ENCODE measurements at places on chromosomes 4 and X.

DNA sequence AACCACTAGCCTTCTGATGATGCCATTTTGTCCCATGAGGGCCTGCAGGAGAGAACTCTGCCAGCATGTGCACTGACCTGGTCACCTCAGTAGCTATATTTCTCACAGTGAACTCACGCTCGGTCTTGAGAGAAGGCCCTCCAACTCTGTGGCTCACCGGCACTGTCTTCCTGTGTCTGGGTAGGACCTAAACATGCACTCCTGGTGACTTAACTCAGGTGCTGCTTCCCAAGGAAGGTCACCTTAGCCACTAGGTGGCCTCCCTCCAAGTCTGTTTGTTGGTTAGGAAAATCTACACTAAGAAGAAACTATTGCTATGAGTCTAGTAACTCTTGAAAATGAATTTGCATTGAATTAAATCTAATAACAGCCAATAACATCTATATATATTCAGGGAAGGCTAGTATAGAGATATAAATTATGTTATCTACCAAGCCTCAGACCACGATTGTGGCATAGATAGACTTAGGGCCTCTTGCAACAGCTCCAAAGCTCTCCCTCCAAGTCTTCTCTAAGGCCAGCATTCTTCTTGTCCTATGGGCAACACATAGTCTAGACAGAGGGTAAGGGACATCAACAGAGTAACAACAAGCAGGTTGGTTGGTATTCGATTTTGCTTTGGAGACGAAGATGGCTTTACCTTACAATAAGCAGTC is 24.7 kb downstream of the TLR10 start:
- no peak for DNase-seq

GRCh38 chr4:147794787-147795413 is 63.0 kb downstream of the ARHGAP10 start:
- no peak for DNase-seq

- DNase-seq, result no peak
These were observed 34.2 kb downstream of the CLDN22 start for GRCh38 chr4:183285886-183286285.

GRCh38 chr4:169089004-169089403 is 78.9 kb upstream of the CBR4 start:
- DNase-seq, result no peak

DNA sequence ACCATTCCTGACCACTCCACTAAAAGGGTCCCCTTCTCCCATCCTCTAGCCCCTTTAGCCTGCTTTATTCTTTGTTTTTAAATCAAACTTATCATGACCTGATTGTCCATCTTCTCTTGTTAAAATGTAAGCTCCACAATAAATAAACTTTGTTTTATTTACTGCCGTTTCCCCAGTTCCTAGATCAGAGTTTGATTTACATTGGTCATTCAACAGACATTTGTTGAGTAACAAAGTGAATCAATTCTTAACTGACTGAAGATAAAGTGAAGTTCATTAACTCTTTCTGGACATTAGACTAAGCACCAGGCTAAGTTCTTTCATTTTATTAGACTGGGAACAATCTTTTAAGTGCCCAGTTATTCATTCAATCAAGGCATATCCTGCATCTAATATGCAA is 263.2 kb upstream of the FTHL17 start:
- no peak for DNase-seq

DNA sequence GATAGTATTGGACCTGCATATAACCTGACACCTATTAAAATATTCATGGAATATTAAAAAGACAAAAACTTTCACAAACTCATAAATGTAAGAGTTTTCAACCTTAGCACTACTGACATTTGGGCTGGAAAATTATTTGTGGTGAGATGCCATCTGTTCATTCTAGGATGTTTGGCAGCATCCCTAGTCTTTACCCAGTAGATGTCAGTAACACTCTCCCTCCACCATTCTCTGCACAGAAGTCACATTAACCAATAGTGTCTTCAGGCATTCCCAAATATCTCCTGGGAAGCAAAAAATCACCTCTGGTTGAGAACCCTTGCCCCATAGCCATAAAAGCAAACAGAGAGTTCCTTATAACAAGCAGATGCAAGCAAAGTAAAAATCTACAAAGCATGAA is 41.4 kb upstream of the NDST4 start:
- DNase-seq, result no peak

GRCh38 chr4:23369331-23369730 is 520.5 kb downstream of the PPARGC1A start:
- no peak for DNase-seq

DNA sequence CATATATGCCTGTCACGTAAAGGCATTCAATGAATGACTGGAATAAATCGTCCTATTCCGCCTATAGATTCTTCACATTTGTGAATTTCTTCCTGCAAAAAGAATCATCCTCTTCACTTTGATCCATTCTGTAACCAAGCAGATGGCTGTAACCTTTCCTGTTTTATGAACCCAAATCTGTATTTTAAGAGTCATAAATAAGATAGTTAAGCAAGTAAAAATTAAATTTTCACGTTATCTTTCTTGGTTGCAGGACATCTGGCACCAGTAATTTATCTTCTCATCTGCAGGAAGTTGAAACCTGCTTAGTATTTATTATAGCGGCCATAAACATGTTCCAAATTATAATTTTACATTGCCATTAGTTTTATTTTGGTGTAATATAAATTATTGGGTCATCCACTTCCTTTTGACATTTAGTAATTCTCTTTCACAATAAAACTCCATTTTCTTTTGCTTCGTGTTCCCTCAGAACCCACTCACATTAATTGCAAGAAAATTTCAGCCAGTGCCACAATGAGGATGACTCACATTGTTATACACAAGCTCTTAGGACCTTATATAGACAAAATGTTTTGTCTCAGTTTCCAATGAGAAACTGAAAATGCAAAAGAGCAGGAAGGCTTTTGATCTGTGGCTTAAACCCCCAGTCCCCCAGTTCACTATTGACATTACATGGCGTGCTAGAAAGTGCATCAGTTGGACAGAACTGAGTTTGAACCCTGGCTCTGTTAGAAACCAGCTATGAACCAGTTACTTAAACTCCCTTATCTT is 51.1 kb downstream of the TMEM156 start:
- DNase-seq, result no peak

DNA sequence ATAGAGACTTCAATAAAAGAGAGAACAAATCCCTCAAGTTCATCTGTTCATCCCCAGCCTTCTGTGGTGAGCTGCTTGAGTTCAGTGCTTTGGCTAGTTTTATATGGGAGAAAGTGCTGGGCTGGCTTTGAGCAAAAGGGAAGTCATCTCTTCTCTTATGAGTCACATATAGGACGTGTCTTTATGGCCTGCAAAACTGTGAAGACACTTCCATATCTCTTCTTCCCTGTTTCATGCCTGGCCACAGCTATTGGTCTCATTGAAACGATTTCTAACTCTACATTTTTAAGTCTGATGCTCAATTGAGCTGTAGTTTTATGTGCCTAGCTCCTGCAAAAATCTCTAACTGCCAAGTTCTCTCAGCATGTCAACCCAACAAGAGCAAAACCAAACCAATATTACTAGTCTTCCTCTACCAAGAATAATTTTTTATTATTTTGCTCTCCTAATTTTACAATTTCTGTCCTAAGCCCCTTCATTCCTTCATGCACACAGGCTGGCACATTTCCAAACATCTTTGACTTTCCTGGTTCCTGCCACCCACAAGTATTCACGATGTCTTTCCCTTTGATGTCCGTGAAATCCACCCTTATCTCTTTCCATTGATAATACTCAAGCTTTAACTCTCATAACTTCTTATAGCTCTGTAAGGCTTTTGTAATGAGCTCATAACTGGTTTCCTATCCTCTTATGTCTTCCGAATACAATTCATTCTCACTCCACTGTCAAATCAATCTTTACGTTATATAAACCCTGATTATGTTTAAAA is 165.3 kb downstream of the BTC start:
- DNase-seq, result no peak

DNA sequence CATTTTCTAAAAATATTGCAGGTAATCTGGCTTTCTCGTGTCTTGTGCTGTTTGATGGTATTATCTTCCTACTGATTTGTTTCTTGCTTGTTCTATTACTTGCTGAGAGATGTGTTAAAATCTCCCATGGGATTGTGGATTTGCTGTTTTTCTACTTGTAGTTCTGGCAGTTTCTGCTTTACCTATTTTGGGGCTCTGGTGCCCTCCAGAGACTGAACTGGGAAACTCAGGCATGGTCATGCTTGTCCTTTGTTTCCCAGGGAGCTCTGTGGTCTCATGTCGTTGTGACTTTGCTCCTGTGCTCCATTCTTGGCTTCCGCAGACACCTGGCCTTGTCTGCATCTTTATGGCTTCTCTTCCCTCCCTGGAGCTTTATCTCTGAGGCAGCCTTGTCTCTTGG is 39.5 kb downstream of the NSD2 start:
- peak; percentile 14 for DNase-seq

DNA sequence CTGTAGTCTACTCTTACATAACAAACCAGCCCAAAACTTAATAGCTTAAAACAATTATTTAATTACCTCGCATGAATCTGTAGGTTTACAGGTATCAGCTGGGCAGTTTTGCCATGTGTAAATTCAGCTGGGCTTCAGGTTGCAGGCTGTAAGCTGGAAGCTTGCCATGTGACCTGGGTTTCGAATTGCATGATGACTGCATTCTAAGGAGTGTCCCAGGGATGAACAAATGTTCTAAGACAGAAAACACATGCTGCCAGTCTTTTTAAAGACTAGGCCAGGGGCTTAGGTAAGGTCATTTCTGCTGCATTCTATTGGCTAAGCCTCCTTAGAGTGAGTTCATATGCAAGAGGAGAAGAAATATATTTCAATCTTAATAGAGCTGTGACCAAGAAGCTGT is 44.8 kb downstream of the GRIA2 start:
- no peak for DNase-seq

DNA sequence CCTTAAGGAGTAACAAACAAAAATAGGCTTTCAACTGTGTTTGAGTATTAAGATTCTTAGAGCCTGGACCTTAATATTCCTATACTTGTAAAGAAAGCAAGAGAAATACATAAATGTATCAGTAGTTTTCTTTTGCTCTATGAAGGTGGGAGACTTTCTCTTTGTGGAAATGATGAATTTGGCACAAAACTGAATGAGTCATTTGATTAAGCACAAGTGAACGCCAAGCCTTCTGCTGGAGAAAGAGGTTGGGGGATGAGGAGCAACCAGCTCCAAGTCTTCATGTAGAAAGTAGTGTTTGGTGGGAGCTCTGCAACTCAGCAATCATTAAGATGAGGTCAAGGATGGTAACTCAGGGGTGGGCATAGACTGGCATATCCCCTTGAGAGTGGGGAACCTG is 49.6 kb downstream of the MEPE start:
- no peak for DNase-seq

GRCh38 chrX:48468247-48468671 is 1.8 kb downstream of the SLC38A5 start:
- DNase-seq, result no peak

GRCh38 chr4:169340834-169341233 is 70.1 kb upstream of the SH3RF1 start:
- peak; percentile 18 for DNase-seq

GRCh38 chrX:124026529-124026928 is 65.0 kb downstream of the STAG2 start:
- no peak for DNase-seq

DNA sequence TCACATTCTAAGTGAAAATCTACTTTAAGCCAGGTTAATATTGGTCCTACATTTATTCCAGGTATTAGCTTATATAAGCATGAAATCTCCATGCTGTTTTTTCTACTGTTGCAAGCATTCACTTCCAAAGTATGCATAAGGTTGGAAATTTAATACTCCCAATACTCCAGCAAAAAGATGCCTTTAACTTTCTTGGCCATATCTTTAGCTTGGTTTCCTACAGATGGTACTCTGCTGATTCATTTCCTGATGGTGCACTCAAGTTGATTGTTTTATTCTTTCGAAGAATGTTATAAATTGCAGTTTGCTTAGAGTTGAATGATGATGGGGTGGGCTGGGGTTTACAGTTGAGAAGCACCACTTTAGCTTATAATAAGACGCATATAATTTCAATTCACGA is 330.2 kb downstream of the PTTG2 start:
- no peak for DNase-seq

DNA sequence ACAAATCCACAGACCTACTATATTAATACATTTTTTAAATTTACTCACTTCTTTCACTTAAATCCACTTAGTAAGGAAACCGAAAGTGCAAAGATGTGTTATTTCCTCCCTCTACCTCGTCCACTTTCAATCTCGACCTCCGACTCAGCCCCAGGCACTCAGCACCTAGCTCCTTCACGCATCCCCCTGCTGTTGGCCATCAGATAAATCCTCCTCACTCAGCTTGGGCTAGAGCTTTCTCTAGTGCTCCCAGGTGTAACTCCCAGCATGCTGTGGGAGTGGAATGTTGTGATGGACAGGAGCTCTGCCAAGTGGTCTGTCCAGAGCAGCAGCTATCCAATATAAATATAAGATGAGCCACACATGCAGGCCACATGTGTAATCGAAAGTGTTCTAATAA is 26.7 kb upstream of the TEC start:
- DNase-seq, result no peak

- DNase-seq, result no peak
These were observed 559.6 kb downstream of the SPRY1 start for GRCh38 chr4:123956204-123956603.

- no peak for DNase-seq
These were observed 2585.3 kb downstream of the ARAP2 start for GRCh38 chr4:33658971-33659370.

- no peak for DNase-seq
These were observed 67.2 kb downstream of the ANK2 start for GRCh38 chr4:113116414-113117357.

GRCh38 chr4:167555338-167556022 is 321.2 kb upstream of the SPOCK3 start:
- DNase-seq, result no peak

- no peak for DNase-seq
These were observed 29.0 kb downstream of the HAND2 start for GRCh38 chr4:173500841-173501591.

GRCh38 chr4:1183985-1184773 is 11.8 kb upstream of the SPON2 start:
- DNase-seq, result no peak

DNA sequence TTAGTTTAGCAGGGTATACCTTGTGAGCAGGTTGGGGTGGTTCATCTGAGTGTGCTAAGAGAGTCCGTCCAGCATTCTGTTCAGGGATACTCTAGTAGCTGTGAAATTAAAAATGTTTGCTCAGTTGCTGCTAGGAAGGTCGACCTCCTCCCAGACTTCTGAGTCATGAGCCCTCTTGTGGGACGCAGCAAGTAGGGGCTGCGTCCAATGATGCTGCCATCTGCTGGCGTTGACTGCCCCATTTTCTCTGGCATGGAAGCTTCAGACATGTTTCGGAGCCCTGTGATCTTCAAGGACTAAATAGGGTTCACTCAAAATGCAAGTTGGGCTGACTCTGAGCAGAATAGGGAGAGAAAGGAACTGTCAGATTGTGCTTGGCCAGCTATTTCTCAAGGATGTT is 201.0 kb upstream of the ARSJ start:
- DNase-seq, result no peak
